ENCODE measurements at places on chromosomes 5 and 9.
A peak's percentile ranks its signal among the peaks of the same experiment; 100 is the strongest.

DNA sequence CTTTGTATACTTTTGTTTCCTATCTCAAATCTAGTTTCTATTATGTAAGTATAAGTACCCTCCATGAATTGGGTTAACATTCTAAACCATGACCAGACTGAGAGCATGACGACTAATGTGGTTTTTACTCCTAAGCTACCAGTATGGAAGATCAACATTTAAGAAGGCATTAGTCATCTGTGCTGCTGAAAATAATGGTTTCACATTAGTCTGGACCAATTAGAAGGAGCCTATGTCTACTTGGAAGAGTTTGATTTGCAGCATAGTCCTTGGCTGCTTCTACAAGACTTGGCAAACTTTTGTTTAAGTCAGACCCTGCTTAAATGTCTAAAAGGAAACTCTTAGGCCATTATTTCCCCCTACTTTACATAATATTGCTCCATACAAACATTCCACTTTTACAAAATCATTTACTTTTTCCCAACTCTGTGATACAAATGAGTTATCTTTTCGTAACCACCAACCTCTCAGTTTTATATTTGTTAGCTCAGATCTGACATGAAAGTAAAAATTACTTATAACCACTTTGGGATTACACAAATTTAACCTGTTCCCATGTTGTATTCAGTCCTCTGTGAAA, 186.7 kb downstream of the COMMD10 start:
- DNase-seq = peak; percentile 2

GRCh38 chr5:9707732-9708462, 77.7 kb upstream of the TAS2R1 start:
- DNase-seq = no peak

- DNase-seq = no peak
Measured at GRCh38 chr9:131523451-131524435, 7.3 kb downstream of the UCK1 start.

- DNase-seq = no peak
Measured at GRCh38 chr5:63564789-63565188, 397.5 kb downstream of the HTR1A start.

- no peak for DNase-seq
Measured at GRCh38 chr5:97737608-97738007, 554.6 kb upstream of the RIOK2 start.

- no peak for DNase-seq
Measured at GRCh38 chr5:84017523-84018172, 297.0 kb upstream of the HAPLN1 start.

- no peak for DNase-seq
Measured at GRCh38 chr9:121672213-121672612, 20.8 kb downstream of the DAB2IP start.

GRCh38 chr9:84791643-84792042, 122.1 kb downstream of the NTRK2 start:
- no peak for DNase-seq

GRCh38 chr5:773517-774264, 10.8 kb downstream of the ZDHHC11B start:
- DNase-seq = no peak

DNA sequence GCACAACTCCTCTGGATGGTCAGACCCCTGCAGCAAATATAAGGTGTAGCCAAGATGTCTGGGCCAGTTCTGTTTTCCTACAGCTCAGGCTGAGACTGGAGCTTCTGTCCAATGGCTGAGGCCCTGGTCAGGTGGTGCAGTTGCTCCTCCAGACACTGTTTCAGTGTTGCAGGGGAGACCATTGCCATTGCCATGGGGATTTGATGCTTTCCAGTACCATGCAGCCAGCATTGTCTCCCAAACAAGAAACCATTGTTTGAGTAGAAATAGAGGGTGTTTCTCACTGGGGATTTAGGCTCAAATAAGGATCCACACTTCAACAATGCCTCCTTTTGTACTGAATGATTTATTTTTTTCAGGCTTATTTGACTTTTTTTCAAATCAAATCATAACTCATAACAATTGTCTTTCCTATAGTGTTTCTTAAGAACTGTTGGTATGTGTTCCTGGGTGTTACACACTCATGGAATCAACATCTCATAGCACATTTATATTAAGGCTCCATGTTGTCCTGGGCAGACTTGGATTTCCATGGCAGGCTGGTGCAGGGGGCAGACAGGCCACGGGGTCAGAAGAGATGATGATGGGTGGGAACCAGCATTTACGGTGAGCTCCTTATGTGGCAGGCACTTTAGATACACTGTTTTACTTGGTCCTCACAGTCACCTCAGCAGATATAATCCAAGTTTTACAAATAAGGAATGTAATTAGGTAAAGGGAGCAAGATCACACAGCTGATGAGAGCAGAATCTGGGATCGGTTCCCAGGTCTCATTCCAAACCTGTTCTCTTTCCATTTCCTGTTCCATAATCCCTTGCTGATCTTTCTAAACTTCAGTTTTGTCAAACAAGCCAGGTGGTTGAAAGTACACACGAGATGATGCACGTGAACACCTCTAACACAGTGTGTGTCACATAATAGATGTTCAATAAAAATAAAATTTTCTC, 95.9 kb upstream of the GNAQ start:
- no peak for DNase-seq

DNA sequence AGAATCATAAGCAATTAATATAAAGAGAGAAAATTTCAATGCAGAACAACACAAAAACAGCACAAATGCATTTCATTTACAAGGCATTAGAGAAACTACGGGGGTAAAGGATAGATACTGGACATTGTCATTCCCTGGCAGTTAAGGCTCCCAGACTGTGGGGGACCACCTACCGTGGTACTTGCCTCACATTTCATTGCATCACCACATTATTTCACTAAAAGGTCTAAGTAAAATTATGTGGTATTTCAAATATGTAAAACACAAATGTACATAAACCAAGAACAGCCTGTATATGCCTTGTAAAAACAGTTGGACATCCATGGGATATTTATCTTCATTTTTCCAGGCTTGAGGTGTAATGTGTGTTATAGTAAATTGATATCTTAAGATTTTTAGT, 571.2 kb upstream of the ZNF462 start:
- no peak for DNase-seq

- DNase-seq = no peak
Measured at GRCh38 chr5:139659695-139660101, 11.5 kb downstream of the CXXC5 start.

DNA sequence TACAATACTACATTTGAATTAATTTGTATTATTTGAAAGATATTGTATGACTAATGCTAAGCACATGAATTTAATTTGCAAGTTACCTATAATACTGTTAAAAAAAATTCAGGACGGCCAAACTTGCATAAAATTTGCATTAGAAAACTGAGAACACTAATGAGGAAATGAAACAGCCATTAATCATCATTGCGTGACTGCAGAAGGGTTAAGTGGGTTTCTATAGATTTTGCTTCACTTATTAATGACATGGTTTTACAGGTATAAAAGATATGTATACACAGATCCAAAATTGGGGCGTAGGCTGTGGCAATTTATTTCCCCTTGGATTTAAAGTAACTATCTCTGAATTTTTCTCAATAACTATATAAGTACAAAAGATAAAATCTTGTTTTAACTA, 882.6 kb downstream of the PTPRD start:
- DNase-seq = no peak

GRCh38 chr9:77170991-77171699, 6.2 kb upstream of the VPS13A start:
- no peak for DNase-seq

DNA sequence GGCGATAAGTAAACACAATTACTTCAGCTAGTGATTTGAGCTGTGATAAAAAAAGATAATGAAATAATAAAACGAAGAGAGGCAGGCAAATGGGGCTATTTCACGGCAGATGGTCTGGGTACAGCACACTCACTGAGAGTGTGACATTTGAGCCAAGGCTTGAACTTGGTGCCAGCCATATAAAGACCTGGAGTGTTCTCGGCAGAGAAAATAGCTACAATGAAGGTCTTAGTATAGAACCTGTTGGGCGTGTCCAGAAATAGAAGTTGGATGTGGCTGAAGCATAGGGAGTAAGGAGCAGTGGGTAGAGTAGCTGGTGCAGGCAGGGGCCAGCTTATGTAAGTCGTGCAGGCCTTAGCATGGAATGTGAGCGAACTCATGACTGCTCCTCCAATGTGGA, 660.3 kb upstream of the WWC1 start:
- DNase-seq = no peak
